ENCODE measurements at places on chromosomes 5 and 9.

DNA sequence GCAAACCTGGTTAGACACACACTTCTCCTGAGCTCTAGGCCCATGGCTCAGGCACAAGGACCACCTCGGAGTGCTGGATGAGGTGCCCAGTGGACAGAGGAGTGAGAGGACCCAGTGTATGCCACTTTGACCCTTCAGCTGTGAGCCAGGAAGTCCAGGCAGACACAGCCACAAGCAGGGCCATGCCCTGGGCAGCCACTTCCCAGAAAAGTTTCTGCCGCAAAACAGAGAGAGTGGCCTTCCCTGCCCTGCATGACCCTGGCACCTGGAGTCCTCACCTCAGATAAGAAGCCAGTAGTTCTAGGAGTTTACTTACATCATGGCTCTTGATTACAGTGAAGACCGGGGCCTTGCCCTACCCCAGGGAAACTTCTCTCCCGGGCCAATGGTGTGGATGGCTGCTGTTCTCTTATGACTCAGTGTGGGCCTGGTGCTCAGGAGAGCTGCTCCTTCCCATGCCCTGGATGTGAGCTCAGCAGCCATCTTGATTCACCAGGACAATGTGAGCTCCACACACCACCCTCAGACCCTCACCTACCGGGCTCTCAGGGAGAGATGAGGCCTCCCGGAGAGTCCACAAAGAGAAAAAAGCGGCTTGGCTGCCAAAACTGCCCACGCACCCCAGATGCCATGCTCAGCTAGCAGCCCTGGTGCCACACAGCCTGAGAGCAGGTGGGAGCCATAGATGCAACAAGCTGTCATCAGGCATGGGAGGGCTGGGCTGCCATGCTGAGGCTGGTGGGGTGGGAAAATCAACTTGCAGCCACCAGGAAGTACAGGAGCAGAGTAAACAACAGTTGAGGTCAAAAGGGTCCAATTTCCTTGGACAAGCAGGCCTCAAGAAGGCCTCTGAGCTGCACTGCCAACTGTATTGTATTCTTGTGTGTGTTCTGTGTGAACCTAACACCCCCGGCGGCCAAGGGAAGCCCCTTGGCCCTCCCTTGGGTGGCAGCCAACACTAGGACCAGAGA, 11.7 kb upstream of the IRF1 start:
- no peak for DNase-seq

DNA sequence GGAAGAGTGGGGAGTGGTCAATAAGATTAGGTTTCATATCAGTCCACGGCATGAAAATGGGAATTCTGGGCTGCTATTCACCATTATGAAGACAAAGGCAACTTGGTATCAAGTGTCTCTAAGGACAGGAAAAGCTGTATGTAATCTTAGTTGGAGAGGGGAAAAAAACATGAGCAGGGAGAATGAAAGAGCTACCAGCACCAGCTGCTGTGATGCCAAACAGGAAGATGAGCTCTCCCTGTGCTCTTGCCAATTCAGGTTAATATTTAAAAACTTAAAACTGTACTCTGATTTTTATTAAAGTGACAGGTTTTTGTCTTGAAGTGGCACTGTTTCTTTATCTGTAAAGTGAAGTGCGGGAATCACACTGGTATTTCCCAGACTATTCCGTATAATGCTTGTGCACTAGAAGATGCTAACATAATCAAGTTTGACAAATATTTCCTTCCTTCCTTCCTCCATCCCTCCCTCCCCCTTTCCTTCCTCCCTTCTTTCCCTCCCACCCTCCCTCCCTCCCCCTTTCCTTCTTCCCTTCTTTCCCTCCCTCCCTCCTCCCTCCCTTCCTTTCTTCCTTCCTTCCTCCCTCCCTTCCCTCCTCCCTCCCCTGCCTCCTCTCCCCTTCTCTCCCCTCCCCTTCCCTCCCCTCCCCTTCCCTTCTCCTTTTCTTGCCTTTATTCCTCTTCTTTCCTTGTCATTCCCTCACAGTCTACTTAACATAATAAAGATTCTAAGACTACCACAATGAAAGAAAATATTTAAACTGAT, 1383.0 kb upstream of the C9orf72 start:
- no peak for DNase-seq

GRCh38 chr9:127854184-127854806, at the start of gene ENG:
TSS of gene ENG (minus strand) at chr9:127854658. CDS start at chr9:127854355, 303 bp downstream.
- peak; percentile 53 for DNase-seq

- DNase-seq = no peak
Observed at GRCh38 chr9:5890641-5891040, at the start of gene MLANA. TSS of gene MLANA (plus strand) at chr9:5890889. CDS start at chr9:5892475, 1,586 bp downstream.

GRCh38 chr5:152542741-152543140, 137.7 kb upstream of the NMUR2 start:
- peak; percentile 24 for DNase-seq

DNA sequence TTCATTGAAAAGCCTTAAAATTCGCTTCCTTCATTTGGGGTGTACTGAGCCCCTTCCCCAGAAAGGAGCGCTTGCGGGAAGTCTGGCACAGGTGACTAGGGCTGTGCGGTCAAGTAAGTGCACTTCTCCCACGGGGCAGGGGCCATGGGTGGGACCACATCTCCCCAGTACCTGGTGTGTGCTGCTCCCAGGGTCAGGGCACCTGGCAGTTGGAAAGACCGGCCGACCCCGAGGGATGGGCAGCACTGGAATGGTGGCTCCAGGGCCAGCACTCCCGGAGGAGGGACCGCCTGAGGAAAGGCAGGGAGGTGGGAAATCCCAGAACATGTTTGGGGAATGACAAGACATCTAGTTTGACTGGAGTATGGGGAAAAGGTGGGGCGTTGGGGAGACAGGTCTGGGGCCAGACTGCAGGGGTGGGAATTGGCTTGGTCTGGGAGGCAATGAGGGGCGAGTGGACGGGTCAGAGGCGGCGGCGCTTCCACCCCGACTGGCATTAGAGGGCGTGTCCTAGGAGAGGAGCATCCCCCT, 727 bp upstream of the GLIPR2 start:
- no peak for DNase-seq

GRCh38 chr9:87120610-87121009, 173.3 kb upstream of the GAS1 start:
- DNase-seq = no peak

DNA sequence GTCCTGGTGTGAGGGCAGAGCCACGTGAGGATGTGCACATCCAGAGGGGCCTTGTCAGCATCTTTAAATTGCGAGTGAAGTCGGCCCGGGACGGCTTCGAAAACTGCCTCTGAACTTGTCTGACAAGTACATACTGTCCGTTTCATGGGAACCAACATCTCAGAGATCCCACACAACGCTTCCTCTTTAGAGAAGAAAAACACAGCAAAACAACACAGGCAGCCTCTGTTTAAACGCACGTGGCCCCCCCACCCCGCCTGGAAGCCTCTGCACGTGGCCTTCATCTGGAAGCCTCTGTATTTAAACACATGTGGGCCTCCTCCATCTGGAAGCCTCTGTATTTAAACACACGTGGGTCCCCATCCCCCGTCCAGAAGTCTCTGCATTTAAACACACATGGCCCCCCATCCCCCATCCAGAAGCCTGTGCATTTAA, 29.2 kb downstream of the CEP72 start:
- no peak for DNase-seq

- no peak for DNase-seq
Observed at GRCh38 chr5:156186760-156187159, 140.2 kb upstream of the SGCD start.

- no peak for DNase-seq
Observed at GRCh38 chr5:86665984-86666760, 48.4 kb downstream of the COX7C start.

- DNase-seq = no peak
Observed at GRCh38 chr5:82480331-82480730, 202.2 kb upstream of the RPS23 start.

GRCh38 chr5:178839319-178839704, 20.4 kb upstream of the ZNF354B start:
- DNase-seq = peak; percentile 67

GRCh38 chr5:157603333-157604190, 28.0 kb upstream of the ADAM19 start:
- DNase-seq = no peak

- no peak for DNase-seq
Observed at GRCh38 chr5:146359836-146360235, 21.2 kb downstream of the POU4F3 start.

- DNase-seq = no peak
Observed at GRCh38 chr9:93397661-93398373, 53.7 kb upstream of the FAM120A start.

DNA sequence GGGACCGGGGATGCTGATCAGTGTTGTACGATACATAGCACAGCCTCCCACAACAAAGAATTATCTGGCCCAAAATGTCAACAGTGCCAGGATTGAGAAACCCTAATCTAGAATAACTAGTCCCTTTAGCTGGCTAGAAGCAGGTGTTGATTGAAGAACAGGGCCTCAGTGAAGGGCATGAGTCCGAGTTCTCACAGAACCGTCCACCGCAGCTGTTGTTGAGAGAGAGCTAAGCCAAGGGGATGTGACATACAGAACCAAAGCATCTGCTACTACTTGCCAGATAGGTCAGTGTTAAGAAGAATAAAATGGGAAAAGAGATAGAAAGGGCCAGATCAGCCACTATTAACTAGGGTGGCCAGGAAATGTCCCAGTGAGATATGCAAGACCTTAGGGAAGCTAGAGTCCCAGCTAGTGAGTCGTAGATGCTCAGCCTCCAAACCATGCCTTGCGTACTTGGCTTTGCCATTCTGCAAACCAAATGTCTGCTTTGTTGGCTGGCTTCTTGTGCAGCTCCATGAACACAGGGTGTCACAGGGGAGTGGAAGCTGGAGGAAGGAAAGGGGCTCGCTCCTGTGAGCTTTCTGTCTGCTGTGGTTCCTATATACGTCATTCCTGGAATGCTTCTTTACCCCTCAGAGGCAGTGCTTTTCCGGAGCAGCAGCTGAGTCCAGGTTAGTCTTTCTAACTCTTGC, 68.9 kb downstream of the FBXO38 start:
- no peak for DNase-seq

DNA sequence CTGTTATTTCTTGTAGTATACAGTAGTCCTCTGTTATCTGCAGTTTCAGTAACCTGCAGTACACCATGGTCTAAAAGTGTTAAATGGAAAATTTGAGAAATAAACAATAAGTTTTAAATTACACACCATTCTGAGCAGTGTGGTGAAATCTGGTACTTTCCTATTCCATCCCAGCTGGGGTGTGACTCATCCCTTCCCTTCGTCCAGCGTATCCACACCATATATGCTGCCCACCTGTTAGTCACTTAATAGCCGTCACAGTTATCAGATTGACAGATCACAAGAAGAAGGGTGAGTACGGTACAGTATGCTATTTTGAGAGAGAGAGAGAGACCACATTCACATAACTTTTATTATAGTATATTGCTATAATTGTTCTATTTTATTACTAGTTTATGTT, 28.9 kb downstream of the FAM151B start:
- DNase-seq = no peak

Data from thyroid gland (tissue), 4 donors.